ENCODE measurements at places on chromosomes 2 and 18.

DNA sequence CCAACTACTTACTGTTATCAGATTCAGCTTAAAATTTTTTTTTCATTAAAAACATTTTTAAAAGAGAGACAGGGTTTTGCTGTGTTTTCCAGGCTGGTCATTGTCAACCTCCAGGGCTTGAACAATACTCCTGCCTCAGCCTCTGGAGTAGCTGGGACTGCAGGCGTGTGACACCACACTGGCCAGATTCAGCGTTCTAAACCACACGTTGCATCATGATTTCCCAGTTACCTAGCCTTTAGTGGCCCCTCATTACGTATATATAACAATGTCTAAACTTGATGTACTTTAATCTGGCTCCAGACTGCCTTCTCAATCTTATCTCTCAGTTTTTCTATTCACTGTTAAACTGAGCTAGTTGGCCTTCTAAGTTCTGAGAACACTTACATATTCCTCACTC lies 89.6 kb downstream of the COMMD1 start:
- no peak for DNase-seq

DNA sequence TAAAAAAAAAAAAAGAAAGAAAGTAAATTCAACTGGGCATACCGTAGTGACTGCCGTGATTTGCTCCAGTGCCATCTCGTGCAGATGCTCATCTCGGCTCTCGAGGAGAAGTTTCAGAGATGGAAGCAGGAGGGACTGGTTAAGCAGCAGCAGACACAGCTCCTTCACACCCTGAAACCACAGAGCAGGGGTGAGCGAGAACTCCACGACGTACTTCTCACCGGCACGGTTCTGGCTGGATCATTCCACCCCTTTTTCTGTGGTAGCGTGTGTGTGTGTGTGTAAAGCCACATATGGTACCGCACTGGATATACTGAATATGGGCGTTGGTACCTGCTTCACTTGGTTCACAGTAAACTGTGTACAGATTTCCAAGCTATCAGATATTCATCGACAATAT lies 382.2 kb downstream of the NBAS start:
- no peak for DNase-seq

DNA sequence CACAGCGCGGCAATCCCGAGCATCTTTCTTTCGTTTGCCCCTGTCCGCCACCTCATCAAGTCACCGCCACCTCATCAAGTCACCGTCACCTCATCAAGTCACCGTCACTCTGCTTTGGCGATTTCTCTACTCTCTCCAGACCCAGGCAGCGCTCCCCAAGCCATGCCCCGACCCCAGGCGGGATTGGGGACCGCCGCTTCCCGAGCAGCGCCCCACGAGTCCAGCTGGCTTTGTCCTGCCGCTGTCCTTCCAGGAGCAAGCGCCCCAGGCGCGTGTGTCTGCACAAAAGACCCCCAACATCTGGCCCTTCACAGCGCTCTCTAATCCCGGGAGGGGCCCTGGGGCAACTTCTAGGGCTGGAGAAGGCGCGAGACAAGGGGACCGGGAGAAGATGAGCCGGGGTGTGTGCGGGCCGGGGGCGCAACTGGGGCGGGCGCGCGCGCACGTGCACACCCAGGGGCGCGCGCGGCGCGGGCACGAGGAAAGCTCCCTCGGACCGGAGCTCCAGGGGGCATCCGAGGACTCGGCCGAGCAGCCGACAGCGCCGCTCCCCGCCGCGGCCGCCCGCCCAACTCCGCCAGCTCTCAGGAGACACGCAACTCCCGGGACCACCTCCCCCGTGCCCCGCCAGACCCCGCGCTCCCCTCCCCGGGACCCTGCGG lies 633 bp upstream of the RNF152 start:
- peak; percentile 72 for DNase-seq

GRCh38 chr18:12543697-12544096 lies 114.2 kb downstream of the SPIRE1 start:
- DNase-seq: no peak

DNA sequence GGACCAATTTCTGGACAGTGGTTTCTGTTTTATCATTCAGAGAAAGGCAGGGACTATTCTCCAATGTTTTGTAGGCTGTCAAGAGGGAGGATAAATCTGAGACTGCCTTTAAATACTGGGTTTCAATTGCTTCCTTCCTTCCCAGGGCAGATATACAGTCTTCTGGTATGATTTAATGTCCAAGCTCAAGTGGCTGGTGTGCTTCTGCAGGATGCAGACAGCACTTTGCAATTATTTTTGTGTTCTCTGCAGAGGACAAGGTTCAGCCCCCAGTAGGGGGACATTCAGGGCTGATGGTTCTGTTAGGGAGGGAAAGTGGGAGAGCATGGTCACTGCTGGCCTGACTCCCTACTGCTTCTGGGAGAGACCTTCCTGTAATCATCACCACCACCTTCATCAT lies 4.6 kb upstream of the BOD1L2 start:
- no peak for DNase-seq

- DNase-seq: no peak
Measured at GRCh38 chr2:204791230-204791629, 246.0 kb downstream of the PARD3B start.

- DNase-seq: no peak
Measured at GRCh38 chr2:213162516-213163118, 11.2 kb upstream of the IKZF2 start.

DNA sequence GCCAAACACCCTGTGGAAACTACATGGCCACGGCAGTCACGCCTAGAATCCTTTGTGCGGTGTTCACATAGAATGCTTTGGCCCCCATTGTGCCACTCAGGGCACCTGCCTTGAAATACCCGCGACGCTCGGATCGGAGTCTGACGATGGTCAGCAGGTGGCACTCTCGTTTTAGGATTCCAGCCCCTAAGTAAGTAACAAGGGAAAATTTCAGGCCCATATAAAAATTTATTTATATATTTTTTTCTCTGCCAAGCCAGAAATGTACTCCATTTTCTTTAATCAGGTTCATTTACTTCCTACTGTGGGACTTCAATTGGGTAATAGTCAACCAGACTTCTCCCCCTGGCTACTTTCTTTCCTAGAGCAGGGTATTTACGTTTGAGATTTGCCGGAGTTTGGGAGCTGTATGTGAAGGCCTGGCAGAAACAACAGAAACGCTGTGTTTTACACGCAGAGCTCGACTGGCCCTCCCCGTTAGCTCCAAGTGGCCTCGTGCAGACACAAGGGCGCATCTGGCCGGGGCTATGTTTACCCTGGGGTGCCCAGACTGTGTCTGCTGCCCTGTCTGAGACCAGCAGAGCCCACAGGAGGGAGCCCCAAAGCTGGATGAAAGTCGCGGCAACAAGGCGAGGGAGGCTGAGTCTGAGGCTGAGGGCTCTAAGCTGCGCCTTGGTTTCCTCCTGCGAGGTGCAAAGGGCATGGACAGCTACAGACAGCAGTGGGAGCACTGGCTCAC lies 41.6 kb downstream of the LRRC30 start:
- peak; percentile 77 for DNase-seq

DNA sequence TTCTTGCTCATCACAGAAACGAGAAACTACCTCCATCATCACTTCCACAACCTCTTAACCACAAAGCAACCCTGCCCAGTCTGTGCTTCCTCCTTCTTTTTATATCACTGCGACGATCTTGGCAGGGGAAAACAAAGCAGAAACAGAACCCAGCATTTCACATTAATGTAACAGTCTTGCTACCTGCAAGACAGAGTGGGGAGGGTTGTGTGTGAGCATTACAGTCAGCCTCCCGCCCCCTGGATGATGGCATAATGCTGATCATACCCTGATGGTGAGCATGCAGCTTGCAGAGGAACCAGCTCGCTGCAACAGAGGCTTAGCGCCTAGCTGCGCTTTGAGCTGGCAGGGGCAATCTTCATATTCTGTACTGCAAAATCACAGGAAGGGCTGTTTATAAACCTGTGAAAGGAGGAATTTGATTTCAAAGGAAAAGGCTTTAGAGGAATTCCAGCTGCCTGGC lies 376.1 kb downstream of the IRS1 start:
- DNase-seq: no peak
